Natural killer cell (primary cell): ENCODE measurements at places on chromosomes 5 and 9. TPM values are rescaled to one million over a fixed set of nuclear protein-coding genes. Genes with fewer than 3 reads are reported as not detected.

Gene CCDC107
- total RNA-seq = 30.9 TPM

Gene CRHBP
- 0.84 TPM for total RNA-seq

Gene AGXT2
- total RNA-seq = not detected

Gene CLTA
- total RNA-seq = 62.0 TPM

Gene RNF183
- total RNA-seq = not detected
